Activated CD4-positive, alpha-beta T cell treated with anti-CD3 and anti-CD28 coated beads for 48 hours (primary cell): ENCODE measurements at places on chromosomes 6 and 20.

- no peak for DNase-seq
Observed at GRCh38 chr6:165891320-165891719, 228.3 kb upstream of the PDE10A start.

DNA sequence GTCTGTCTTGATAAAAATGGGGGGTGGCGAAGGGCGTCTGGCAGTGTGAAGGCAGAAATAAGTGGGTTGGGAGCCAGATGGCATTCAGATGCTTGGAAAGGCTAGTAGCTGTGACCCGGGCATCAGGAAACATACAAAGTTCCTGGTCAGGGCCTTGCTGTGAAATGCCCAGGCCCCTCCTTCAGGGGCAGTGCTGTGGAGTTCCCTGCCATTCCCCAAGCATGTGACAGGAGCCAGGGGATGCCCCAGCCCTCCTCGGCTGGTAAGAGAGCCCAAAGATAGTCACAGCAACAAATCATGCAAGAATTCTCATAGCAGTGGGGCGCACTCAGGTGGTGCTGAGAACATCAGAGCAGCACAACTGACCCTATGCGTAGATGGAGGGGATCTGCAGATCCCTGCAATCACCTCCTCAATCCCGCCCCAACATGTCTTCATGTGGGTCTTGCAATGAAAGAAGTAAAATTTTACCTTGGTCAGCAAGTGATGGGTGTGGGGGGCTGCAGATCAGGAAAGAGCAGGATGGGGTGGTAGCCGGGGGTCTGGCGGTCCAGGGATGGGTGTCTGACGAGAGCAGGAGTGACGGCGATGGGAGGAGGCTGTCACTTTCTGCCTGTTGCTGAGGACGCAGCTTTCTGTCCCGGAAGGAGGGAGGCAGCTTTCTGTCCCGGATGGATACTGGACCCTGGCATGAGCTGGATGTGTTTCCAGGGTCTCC is 39.5 kb downstream of the SLC22A1 start:
- DNase-seq = no peak

DNA sequence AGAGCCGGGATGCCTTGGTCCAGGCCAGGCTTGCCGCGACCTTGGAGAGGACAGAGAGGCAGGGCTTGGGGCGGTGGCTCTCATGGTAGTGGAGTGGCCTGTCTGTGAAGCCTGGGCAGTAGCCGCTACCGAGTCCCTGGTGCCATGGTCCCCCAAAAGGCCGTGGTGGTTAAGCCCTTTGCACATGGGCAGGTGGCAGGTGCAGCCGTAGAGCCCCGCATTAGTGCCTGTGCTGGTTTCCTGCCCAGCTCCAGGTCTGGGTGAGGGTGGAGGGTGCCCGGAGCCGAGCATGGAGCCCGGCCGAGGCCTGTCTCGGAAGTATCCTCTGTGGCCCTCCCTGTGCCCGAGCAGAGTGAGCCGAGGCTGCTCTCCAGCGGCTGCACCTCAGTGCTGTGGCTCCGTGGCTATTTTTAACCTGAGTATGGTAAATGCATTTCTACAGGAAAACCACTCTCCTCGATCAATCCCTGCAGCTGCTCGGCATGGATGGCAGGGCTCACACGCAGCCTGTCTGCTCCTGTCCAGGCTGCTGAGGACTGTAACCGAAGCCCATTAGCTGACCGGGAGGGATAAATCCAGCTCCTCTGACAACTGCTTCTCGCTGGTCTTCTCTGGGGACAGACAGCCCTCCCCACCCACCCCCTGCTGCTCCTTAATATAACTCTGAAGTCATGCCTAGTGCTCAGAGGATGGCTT is 36.3 kb upstream of the GATA5 start:
- no peak for DNase-seq

GRCh38 chr6:45590696-45591184 is 213.0 kb upstream of the SUPT3H start:
- DNase-seq = no peak

DNA sequence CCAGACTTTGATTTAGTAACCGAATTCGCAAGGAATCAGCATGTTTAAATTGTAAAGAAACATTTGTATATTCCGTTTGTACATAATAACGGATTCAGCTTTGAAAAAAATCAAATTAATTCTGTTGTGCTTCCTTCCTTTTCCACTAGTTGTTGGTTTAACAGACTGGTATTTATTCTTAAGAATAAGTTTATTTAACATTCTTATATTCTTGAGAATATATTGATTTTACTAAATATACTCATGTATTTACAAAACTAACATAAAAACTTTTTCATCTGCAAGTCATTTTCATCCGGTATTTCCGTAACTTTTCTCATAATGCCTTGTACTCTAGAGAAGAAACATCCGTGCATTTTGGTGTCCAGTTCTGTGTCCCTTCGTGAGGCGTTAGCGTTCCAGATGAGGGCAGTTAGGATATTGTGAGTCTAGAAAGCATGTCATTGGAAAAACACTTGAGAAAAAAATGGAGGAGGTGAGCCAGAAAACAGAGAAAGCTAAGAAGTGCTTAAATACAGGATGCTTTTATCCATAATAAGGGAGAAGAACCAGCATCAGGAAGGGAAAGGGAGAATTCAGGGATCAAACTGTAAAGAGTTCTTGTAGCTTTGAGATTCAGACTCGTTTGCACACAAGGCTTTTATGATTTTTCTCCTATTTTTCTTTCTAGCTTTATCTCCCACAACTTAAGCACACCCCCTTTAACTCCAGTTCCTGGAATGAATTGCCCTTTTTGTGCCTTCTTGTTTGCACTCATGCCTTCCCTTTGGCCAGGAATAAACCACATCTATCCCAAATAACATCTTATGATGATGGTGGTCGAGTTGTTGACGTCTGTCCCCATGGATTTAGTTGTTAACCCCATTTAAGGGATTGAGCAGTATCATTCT is 1.8 kb downstream of the WRNIP1 start:
- DNase-seq = no peak

- no peak for DNase-seq
Observed at GRCh38 chr6:79369026-79369425, 134.5 kb upstream of the HMGN3 start.

DNA sequence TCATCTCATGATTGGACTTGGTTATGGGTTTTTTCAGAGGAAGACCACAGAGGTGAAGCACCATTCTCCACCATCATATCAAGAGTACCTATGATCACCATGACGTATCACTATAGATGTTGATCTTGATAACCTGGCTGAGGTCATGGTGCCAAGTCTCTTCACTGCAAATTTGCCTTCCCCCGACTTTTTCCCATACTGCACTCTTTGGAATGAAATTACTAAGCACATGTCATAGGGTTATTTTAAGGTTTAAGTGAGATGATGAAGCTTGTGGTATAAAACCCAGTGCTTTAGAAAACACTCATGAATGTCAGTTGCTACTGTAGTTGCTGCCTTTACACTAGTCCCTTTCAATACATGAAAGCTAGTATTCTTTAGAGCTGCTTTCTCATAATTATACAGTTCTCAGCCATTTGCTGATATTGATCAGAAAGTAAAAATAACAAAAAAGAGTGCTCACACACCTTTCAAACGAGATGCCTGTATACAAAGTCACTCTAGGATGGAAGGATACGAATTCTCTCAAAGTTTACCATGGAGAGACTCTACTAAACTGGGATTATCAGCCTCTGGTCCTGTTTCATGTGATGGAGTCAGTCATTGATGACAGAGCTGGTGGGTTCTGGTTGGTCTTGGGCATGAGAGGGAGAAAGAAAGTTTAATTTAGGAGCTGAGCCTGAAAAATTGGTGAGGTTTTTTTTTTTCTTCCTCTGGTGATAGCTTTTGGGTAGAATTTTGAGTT is 228.1 kb downstream of the PRL start:
- peak; percentile 30 for DNase-seq

GRCh38 chr6:10441004-10441654 is 26.3 kb upstream of the TFAP2A start:
- DNase-seq = no peak

- no peak for DNase-seq
Observed at GRCh38 chr20:56827763-56828162, 198.7 kb downstream of the TFAP2C start.

DNA sequence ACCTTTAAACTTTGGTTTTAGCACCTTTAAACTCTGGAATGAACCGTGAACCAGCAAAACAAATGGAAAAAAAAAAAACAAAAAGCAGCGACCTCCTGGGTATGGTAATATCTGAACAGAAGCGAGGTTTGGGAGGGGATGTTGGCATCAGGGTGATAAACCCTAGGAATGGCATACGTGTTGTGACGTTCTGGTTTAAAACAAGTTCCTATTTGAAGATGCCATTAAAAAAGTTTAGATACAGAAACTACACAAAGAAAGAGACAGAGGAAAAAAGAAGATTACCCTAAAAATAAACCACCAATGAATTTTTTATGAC is 60.4 kb downstream of the ATXN1 start:
- DNase-seq = no peak

DNA sequence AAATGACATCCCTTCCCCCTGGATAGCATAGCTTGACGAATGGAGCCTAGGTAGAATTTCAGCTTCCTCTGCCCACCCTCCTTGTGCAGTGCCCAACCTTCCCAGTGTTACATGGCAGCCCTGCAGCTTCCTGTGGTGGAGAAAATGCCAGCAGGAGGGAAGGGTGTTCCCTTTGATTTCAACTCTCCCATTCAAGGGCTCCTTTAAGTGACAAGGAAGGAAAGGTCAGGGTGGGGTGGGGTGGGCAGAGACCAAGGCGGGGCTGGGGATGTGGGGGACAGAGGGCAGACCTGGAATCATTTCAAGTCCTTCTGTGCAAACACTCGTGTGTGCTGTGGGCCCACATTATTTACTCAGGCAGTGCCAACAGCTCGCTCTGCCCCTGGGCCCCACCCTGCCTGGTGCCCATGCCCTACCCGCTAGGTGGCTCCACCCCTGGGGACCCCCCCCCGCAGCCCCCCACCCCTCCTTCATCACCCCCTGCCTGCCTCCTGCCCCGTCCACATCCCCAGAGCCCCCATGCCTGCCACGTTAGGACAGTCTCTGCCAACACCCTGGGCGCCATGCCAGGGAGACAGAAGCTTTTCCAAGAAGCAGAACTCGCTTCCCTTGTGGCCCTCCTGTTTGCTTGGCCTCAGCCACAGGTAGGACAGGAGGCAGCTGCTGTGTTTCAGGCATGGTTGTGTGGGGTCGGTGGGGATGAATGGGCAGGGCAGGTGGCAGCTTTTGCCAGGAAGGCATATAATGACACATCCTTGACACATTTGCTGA is 9.4 kb downstream of the SPDEF start:
- no peak for DNase-seq

GRCh38 chr20:63641146-63641791 is 12.0 kb downstream of the STMN3 start:
- peak; percentile 65 for DNase-seq

GRCh38 chr6:152981989-152982903 is 595 bp downstream of the FBXO5 start:
- peak; percentile 44 for DNase-seq

DNA sequence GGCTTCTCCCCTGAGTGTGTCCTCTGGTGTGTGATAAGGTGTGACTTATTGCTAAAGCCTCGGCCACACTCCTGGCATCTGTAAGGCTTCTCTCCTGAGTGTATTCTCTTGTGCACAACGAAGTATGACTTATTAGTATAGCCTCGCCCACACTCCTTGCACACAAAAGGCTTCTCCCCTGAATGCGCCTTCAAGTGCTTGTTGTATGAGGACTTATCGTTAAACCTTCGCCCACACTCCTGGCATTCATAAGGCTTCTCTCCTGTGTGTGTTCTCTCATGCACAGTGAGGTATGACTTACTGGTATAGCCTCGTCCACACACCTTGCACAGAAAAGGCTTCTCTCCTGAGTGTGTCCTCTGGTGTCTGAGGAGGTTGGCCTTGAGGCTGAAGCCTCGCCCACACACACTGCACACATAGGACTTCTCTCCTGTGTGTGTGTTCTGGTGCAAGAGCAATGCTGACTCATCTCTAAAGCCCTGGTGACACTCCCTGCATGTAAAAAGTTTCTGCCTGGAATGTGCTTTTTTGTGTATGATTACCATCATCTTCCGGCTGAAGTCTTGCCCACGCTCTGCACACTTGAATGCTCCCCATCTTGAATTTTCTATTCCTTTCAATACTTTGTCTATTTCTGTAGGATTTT is 20.4 kb downstream of the ZNF337 start:
- DNase-seq = no peak

DNA sequence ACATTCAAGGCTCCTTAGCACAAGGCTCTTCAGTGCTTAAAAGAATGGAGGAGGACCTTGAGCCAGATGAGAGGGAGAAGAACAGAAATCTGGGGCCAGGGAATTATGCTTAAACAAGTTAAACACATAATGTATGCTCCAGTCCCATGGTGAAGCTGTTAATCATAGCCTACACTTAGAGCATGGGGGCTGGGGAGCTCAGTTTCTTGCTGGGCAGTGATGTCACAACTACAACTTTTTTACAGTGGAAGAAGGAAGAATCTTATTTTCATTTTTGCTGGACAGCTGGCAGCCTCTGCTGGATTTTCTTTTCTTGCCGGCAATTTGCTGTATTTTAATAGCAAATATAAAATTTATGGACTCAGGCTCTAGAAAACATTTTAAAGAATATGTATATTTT is 432.5 kb downstream of the CD109 start:
- DNase-seq = no peak

GRCh38 chr6:22334778-22335177 is 37.9 kb upstream of the PRL start:
- no peak for DNase-seq

GRCh38 chr20:56429941-56430340 is 17.9 kb downstream of the CASS4 start:
- DNase-seq = no peak

DNA sequence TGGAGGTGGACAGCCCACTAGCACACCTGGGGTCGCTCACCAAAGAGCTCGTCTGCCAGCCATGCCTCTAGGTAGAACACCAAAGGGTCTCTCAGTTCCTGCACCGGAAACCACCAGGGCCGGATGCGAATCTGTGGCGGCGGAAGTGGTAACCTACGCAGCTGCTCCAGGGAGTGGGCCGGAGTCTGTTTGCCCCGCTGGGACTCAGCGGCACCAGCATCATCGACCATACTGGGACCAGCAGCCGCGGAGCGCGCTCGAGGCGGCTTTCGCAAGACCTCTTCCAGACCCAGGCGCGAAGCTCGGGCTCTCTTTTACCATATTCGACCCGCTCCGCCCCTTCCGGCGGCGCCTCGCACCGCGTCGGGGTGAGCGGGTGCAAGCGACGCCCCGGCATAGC is at the start of gene OOEP:
OOEP (minus strand) TSS at position 335 of the 400 bp plus-strand sequence; CDS start at position 230, 105 bp downstream.
- no peak for DNase-seq

DNA sequence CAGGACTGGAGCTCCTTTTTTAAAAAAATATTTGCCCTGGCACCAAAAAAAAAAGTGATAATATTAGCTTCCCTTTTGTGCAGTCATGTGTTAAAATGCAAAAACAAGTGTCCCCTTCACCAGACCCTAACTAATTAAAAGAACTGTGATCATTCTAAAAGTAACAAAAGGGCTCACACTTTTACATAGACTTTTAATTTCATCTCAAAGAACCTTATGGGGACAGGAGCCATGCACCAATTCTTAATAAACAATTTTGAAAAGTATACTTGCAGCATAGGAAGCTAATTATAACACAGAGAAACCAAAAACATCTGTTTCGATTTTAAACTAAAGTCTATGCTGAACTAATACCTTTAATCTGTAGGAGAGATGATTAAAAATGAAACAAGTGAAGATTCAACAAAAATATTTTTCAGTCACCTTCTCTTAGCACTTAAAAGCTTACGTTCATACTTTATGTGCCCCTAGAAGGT is 17.3 kb downstream of the STX7 start:
- DNase-seq = no peak

- DNase-seq = no peak
Observed at GRCh38 chr20:517221-517620, 26.4 kb downstream of the CSNK2A1 start.
